Midbrain (tissue), 1 donor: ENCODE measurements at places on chromosomes 2 and 18.

DNA sequence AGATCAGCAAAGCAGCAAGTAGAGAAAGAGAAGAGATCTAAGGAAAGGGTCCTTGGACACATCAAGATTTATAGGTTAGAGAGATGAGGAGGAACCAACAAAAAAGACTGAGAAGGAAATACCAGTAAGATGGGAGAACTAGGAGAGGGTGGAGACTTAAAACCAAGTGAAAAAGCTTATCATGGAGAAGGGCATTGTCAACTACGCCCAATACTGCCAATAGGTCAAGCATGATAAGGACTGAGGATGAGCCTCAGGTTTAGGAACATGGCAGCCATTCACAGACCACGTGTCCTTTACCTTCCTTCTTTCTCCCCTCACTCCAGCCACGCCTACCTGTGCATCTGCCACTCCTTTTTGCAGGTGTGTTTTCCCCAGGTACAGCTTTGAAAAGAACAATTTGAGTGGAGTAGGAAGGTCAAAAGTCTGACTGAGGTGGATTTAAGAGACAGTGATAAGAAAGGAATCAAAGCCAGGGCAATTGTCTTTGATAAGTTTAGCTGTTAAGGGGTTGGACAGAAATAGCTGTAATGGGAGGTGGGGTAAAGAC lies 238.7 kb downstream of the STK39 start:
- no peak for DNase-seq

- DNase-seq, result no peak
Observed at GRCh38 chr18:64893349-64893748, 744.5 kb upstream of the LINC00305 start.

DNA sequence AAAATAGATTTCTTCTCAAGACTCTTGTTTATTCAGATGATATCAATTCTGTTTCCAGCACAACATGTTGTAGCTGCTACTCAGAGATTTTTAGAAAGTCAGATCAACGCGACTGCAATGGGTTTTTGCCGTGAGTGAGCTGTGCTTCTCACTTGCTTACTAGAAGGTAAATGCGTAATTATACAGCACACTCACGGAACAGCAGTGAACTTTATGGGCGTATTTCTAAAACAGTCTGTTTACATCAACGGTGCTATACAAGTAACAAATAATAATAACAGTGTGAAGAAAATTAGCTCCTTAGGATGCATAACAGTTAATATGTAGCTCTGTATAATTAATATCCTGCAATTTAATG lies 533.6 kb downstream of the RNF144A start:
- DNase-seq, result no peak

DNA sequence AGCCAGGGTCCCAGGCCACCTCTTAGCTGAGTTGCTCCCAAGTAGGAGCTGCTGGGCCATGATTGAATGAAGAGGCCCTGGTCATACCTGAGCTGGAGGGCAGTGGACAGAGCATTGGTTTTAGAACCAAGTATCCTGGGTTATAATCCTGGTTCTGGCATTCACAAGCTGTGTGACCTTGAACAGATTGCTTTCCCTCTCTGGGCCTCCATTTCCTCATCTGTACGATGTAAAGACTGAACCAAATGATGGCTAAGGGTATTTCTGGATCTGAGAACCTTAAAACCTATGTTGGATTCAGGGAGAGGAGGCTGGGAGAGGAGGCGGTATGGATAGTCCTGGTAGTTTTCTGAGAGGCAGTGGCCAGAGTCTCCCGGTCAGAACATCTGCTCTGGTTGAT lies 31.0 kb downstream of the KCNK3 start:
- no peak for DNase-seq

- DNase-seq, result no peak
Observed at GRCh38 chr2:224796695-224797305, 80.6 kb upstream of the CCDC195 start.

GRCh38 chr18:48975120-48975816 lies 24.5 kb upstream of the SMAD7 start:
- no peak for DNase-seq

GRCh38 chr2:181457741-181458425 lies 697 bp downstream of the ITGA4 start:
- DNase-seq, result no peak

- peak; percentile 3 for DNase-seq
Observed at GRCh38 chr2:228180181-228181097, 1.0 kb downstream of the SPHKAP start.

GRCh38 chr2:84959566-84960506 lies 11.1 kb upstream of the KCMF1 start:
- DNase-seq, result no peak

DNA sequence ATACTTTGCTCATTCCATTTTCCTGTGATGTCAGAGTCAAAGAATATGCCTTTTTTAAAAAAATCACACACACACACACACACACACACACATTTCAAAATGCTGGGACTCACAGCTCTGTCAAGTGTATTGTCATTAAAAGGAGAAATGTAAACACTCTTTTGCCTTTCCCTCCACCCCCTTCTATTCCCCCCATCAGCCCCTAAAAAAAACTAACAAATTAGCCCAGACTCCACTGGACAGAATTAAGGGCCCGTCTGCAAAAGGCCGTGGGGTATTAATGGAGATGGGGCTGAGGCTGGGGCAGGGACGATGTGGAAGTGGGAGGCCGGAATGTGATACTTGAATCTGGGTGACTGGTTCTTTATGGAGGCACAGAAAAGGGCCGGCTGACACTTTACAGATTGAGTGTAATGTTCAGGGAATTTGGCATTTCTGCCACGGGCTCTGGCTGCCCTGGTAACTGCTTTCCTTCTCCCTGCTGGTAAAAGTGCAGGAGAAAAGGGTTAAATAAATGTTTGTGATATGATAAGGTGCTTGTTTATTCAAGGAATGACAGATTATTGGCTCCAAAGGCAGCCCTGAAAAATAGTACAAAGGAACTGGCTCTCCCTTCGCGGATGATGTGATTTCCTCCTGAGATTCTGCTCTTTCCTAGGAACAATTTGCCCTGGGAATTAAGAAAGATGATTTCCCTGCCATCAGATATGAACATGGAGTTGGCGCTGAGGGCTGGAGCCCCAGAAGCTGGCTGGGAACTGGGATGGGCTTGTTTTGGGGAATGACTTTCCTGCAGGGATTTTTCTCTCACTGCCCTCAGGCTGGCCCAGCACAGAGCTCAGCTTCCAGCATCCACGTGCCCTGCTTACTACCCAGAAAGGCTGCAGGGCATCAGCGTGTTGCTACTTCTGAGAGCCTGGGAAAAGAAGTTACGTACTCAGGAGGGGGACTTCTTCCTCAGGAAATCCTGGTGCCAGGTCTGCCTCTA lies 52.8 kb upstream of the CTAGE1 start:
- no peak for DNase-seq

DNA sequence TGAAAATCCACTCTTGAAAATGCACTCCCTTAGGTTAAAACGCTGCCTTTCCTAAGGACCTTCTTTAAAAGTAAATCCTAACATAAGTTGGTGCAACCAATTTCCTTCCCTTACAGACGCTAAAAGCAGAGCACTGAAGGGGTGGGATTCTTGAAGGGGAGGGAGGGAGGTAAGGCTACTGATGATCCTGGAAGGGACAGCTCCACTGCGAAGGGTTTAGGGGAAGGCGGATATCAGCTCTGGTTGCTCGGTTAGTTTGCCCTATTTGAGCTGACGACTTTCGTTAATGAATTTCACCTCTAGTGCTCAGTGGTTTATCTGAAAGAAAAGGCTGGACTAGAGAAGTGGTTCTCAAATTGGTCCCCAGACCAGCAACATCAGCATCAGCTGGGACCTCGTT lies 49.7 kb upstream of the SIGLEC15 start:
- no peak for DNase-seq

GRCh38 chr2:27735263-27735904 lies 36.1 kb upstream of the MRPL33 start:
- DNase-seq, result no peak

DNA sequence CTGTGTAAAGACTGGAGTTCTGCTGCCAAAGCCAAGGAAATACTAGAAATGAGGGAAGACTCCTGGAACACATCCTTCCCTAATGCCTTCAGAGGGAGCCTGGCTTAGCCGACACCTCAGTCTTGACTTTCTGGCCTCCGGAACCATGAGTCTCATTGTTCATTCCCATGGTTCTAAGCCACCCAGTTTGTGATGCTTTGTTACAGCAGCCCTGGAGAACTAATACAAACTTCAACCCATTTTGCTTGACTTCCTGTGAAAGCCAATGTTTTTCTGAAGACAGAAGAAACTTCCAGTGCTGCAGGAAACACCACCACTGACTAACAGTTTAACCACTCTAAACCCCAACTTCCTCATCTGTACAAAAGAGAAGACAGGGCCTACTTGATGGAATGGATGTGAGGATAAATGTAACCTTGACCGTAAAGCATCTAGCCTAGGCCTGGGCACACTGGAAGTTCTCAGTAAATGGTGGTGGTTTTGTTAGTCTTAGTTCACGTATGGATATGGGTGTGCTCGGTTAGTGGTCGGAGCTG lies 85.9 kb upstream of the RFX8 start:
- no peak for DNase-seq

GRCh38 chr2:99939135-99939534 lies 203.3 kb downstream of the AFF3 start:
- no peak for DNase-seq

- DNase-seq, result no peak
Observed at GRCh38 chr18:148841-149240, 9.5 kb upstream of the USP14 start.

- DNase-seq, result no peak
Observed at GRCh38 chr2:149027590-149028250, 10.8 kb upstream of the LYPD6B start.

- DNase-seq, result no peak
Observed at GRCh38 chr2:41954304-41955291, 93.2 kb upstream of the PKDCC start.

DNA sequence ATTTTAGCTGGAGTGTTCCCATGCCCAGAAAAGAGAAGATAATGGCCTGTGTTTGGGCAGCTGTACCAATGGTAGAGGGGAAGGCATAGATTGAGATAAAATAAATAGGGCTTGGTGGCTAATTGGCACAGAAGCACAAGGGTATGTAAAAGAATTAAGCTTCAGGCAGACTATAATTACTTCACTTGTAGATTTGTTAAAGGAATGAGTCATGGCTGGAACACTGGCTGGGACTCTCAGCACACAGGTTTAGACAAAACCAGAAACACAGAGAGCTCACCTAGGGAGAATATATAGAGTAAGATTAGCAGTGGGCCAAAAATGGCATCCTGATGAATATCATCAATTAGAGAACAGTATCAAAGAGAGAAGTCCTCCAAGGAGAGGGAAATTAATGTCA lies 198.3 kb upstream of the FIGN start:
- DNase-seq, result no peak

DNA sequence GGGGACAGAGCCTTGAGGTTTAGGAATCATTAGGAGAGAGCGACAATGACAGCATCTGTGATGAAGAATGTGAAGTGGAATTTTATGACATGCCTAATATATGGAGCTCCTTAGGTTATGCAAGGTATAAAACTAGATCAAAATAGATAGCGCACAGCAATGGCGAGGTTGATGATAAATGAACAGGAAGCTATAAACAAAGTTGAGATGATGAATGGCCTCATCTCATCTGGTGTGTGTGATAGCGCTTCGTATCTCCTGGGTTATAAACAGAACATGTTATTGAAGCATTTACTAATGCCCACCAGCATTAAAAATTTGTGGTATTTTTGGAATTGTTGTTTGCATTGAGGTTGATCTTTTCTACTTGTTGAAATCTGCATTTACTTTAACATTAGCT lies 231.5 kb downstream of the LTBP1 start:
- no peak for DNase-seq

- no peak for DNase-seq
Observed at GRCh38 chr18:60910534-60910933, 422.7 kb upstream of the CDH20 start.

- DNase-seq, result no peak
Observed at GRCh38 chr2:146989741-146990140, 855.1 kb upstream of the ACVR2A start.

- no peak for DNase-seq
Observed at GRCh38 chr18:44149706-44150105, 531.0 kb upstream of the SETBP1 start.

DNA sequence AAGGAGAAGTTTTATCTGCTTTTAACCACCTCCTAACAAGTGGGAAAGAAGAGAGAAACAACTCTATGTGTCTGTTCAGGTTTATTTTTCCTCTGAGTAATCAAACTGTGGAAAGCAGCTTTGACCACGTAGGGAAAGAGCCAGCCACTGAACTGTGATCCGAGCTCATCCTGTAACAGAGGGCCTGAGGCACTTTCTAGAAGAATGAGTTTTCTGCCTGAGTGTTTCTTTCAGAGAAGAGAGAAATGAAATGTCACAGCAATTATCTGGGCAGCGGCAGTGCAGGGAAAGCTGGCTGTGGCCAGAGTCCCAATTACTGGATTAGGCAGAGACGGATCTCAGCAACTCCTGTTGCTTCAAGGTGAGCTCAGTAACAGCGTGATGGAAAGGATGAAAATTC lies 151.9 kb downstream of the CD226 start:
- DNase-seq, result no peak

DNA sequence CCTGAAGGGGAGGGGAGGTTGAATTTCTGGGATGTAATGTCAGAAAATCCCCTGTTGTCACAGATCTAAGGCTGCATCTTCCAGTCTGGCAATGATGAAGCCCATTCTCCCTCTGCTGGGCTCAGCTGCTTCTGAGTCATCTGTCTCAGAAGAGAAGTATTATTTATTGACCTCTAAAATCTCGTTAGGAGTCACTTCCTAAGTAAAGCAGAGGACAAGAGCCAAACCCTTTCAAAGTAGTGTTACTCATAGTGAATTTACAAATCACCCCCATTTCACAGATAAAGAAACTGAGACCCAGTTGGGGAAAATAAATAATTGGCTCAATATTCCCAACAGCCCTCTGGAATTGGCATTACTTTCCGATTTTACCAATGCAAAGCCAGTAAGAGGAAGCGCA lies 167.3 kb upstream of the SKOR2 start:
- no peak for DNase-seq

DNA sequence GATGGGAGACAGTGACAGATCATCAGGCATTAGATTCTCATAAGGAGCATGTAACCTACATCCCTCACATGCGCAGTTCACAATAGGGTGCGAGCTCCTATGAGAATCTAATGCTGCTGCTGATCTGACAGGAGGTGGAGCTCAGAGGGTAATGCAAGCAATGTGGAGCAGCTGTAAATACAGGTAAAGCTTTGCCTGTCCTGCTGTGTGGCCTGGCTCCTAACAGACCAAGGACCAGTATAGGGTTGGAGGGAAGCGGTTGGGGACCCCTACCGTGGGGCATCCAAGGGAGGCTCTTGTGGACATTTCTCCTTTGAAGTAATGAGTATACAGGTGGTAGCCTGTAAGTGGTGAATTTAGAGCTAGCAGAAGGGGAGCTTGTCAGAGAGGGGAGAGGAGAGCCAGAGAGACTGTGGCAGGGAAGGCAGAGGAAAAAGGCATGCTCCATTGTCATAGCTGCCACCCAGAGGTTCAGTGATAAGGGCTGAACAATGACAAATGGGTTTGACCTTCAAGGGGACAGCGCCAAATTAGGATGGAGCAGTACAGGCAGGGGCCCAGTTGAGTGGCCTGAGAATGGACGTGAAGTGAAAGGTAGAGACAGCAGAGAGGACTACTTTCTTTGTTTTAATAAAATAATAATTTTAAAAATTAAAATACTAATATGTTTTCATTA lies 15.2 kb upstream of the TMBIM1 start:
- no peak for DNase-seq

GRCh38 chr2:236592821-236593220 lies 23.2 kb downstream of the ACKR3 start:
- DNase-seq, result no peak

- DNase-seq, result no peak
Observed at GRCh38 chr2:166239548-166239947, 111.7 kb upstream of the SCN1A start.

GRCh38 chr2:3465844-3466481 lies 53.4 kb downstream of the ADI1 start:
- DNase-seq, result no peak
